Activated CD8-positive, alpha-beta memory T cell treated with anti-CD3 and anti-CD28 coated beads for 24 hours (primary cell): ENCODE measurements at places on chromosomes 5 and 9.

GRCh38 chr5:26622947-26623346 is 415.4 kb downstream of the CDH9 start:
- no peak for DNase-seq

- DNase-seq, result no peak
These were observed 16.3 kb upstream of the PRR16 start for GRCh38 chr5:120447706-120448239.

- peak; percentile 95 for DNase-seq
These were observed 52.4 kb downstream of the AHRR start for GRCh38 chr5:373710-374602.

DNA sequence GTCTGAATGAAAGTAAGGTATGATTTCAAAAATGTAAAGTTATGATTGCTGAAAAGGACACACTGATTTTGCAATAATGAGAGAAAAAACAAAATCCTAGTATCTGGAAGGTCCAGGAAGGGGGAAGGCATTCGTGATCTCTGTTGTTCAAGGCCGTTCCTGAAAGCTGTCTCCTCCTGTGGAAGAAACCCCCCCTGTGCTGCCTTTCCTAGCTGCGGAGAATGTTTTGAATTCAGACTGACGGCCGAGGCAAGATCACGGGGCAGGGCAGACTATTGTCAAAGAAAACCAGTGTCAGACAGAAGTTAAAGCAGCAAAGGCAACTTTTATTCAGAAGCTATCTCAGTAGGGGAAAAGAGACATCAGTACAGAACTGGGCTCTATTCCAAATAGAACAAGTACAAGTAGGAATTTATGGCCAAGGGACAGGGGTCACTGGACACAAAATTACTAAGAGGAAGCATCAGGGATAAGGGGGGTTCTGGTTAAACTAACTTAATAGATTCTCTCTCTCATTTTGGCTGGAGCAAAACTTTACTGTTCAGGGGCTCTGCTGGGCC is 61.9 kb upstream of the IGFBPL1 start:
- DNase-seq, result no peak

DNA sequence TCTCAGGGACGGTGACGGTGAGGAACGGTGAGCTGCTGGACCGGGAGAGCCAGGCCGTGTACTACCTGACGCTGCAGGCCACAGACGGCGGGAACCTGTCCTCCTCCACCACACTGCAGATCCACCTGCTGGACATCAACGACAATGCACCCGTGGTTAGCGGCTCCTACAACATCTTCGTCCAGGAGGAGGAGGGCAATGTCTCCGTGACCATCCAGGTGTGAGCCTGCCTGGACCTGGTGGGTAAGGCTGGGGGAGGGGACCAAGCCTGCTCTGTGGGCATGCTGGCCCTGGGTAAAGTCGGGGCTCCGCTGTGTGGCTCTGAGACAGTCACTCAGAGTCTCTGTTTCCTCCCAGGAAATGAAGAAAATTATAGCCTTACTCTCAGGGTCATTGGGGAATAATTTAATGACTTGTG is 29.3 kb downstream of the CDHR2 start:
- DNase-seq, result no peak

- no peak for DNase-seq
These were observed 44.8 kb downstream of the PRRC1 start for GRCh38 chr5:127562252-127562651.

- DNase-seq, result no peak
These were observed 32.3 kb upstream of the CDK5RAP2 start for GRCh38 chr9:120612218-120612617.

DNA sequence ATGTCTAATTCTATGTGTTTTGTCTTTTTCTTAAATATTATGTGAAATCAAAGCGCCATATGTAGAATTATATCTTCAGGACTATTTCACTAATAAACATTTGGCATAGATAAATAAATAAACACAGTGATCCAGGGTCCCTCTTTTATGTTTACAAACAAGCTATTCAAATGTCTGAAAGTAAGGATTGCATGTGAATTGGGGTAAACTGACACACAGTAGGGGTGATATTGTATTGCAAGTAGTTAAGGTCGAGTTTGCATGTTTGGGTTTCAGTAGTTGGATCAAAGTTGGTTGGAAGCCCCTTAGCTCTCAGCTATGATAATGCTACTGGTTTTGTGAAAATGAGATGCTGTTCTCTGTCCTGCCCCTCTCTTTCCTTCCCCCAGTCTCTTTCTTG is 11.4 kb downstream of the ISL1 start:
- DNase-seq, result no peak

DNA sequence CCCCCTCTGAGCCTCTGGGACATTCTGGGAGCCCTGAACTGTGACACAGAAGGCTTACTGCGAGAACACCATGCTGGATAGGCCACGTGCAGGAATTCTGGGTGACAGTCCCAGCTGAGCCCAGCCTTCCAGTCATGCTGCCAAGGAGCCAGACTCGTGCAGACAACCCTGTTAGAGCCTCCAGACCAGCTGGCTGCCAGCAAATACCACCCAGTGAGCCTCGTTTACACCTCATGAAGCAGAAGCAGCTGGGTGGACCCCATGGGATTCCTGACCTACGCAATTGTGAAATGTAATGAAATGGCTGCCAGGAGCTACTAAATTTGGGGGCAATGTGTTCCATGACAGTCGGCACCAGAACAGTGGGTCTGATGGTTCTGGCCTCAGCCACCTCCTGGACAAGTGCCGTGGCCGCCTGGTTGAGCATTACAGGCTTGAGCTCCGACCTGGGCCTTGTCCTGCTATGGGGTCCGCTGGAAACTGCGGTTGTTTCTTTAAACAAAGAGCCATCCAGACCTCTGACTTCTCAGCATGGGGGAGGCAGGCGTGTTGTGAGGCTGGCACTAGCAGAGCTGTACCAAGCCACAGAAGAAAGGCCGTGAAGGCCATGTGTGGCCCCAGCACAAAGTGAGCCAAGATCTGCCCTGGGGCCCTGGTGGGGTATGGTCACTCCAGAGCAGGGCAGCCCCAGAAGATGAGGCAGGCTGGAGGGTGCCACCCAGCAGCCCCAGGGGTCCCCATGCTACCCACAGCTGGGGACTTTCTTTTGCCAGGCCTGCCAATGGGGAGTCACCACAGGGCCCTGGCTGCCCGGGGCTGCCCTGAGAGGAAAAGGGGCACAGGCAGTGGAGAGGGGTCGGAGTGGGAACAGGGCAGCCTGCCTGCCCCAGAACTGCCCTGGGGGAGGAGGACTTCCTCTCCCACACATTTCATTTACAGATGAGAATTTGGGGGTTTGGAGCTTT is 19.3 kb upstream of the RXRA start:
- no peak for DNase-seq

DNA sequence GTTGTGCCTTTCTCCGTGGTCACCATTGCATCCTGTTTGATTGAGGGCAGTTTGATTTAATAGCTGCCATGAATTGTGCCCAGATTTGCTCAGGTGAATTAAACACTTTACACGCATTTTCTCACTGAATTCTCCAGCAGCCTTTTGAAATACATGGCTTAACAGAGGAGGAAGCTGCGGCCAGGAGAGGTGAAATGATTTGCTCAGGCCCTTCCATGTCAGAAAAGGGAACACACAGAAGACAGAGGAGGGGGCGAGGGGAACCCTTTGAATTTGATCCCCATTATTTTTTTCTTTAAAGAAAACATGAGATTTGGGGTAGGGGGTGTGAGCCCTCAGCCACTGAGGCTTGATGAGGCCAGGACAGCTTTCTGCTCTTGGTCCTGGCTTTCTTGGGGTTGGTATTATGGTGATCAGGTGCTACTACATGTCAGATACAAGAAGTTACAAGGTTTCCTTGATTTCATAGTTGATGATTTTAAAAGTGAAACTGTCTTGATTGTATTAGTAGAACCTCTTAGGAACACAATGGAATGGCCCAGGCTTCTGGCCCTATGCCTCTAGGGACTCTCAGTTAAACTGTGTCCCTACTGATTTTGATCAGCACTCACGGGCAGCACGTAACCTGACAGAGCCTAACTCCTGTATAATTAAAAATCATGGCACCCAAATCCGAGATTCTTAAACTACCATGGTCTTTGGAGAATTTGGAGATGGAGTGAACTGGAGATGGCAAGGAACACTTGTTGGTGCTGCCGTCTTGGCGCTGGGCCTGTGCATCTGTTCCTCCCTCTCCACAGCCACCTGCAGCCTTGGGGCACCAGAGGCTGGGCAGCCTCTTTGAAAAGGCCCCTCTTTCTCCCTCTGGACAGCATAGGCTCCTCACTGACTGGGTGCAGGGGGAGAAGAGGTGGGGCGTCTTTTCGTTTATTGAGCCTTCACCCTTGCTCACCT is 107.9 kb downstream of the TRIO start:
- DNase-seq, result no peak

DNA sequence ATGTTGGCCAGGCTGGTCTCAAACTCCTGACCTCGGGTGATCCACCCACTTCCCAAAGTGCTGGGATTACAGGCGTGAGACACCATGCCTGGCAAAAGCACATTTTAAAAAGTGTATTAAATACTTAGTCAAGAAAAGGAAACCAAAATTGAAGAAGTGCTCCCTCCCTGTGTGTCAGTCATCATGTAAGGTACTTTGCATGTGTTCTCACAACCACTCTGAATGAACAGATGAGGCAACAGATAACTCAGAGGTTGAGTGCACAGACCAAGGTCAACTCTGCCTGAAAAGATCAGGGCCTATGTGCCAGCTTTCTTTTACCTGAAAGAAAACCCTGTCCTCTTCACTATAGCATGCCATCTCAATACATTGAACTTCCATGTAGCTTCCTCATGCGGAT is 289.7 kb downstream of the MRPS30 start:
- DNase-seq, result no peak

DNA sequence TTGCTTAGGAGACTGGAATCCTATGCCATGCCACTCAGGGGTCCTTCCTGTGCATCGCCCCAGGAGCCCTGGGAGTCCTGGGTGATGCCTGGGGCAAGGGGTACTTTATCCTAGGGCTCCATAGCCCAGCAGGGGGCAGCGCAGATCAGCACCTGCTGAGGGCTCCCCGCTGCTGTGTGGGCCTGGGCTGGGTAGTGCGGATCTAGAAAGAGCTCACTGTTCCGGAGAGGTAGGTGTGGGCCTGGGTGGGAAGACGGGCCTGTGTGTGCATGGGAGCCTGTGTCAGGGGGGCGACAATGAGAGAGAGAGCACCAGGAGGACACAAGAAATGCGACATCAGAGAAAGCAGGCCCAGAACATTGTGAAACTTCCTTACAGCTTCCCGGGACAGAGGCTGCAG is 11.4 kb upstream of the DAB2IP start:
- DNase-seq, result peak; percentile 72

- DNase-seq, result no peak
These were observed 48.7 kb downstream of the CAMSAP1 start for GRCh38 chr9:135858491-135859185.

- DNase-seq, result no peak
These were observed 42.3 kb downstream of the ROR2 start for GRCh38 chr9:91907484-91908292.

GRCh38 chr9:31542384-31543055 is 841.9 kb upstream of the ACO1 start:
- no peak for DNase-seq

DNA sequence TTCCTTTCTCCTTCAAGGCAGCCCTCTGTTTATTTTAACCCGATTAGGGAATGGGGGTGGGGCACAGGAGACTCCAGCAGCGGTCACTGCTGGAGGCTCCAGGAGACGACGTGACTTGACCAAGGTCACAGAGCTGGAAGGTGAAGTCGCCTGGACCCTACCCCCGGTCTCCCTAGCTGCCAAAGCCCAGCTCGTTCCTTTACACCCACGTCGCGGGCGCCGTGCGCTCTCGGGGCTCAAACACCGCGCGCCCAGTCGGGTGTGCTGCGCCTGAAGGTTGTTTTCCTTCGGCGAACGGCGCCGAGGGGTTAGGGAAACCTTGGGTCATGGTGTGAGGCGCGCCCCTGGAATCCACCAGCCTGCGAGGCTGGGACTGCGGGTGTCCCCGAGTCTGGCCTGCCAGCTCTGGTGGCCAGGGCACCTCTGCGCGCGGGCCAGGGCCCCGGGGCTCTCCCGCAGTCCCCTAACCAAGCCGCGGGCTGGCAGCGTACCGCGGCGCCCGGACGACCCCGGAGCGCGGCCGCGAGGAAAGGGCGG is 747 bp upstream of the UNC5A start:
- no peak for DNase-seq

- DNase-seq, result no peak
These were observed 33.4 kb upstream of the TBC1D2 start for GRCh38 chr9:98288881-98289280.

DNA sequence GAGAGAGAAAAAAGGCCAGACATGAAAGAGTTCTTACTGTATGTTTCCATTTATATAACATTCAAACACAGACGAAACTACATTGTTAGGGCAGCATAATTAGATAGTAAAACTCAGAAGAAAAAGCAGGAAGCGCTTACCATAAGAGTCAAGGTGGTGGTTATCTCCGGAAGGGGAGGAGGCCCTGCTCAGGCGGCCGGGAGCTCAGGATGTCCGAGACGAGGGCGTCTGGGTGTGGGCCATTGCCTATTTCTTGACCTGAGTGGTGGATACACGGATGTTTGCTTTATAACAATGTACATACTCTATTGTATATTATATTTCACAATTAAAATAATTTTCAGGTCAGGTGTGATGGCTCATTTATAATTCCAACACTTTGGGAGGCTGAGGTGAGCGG is 80.9 kb upstream of the COL5A1 start:
- no peak for DNase-seq

- no peak for DNase-seq
These were observed 139.6 kb downstream of the CMYA5 start for GRCh38 chr5:79829260-79829659.

DNA sequence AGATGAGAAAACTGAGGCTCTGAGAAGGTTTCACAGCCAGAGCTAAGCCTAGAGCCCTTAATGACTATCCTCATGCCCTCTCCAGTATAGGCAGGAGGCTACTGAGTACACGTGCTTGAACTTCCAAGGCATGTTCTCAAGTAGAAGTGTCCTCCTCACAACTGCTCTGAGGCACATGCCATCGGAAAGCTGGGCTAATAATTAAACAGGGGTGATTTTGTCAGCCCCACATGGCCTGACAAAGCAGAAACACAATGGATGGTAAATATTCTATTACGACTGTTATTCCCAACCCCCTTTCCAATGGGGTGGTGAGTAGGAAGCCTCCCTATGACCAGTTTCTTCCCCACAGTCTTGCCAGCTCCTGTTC is 34.3 kb downstream of the KCNIP1 start:
- DNase-seq, result no peak

GRCh38 chr5:143263272-143263810 is 140.1 kb downstream of the NR3C1 start:
- no peak for DNase-seq

DNA sequence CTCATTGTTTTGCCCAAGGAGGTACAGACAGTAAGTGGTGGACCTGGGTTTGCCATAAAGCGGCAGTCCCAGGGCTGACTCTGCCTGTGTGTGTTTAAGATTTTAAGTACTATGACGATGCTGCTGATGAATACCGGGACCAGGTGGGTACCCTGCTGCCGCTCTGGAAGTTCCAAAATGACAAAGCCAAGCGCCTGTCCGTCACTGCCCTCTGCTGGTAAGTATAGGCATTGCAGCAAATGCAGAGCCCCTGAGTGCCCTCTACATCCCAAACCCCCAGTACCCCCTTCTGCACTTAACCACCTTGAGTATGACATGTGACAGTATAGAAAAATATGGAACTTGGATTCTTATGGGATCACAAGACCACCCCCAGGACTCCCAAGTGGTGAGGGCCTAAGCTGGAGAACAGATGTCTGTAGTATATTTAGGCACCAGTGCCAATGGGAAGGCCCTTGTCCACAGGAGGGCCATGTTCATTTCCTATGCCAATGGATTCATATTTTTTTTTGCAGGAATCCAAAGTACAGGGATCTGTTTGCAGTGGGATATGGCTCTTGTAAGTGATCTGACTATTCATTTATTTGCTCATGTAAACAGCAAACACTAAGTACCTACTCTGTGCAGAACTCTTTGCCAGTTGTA is 22.0 kb downstream of the ENHO start:
- DNase-seq, result peak; percentile 93

- DNase-seq, result no peak
These were observed 668.1 kb upstream of the CDH6 start for GRCh38 chr5:30525353-30525752.
